ENCODE measurements at places on chromosomes 6 and 20. TPM values are rescaled to one million over a fixed set of nuclear protein-coding genes. Genes with fewer than 3 reads are reported as not detected.

Gene TEAD3
- 0.63 TPM for total RNA-seq

Gene BEND3
- total RNA-seq = 13.1 TPM

Gene ENPP4
- total RNA-seq = 19.7 TPM

Gene BPIFB1
- not detected for total RNA-seq

Gene IMPG1
- not detected for total RNA-seq

Gene SLC24A3
- 16.0 TPM for total RNA-seq

Gene SMOC2
- total RNA-seq = 1.3 TPM
